Activated T-cell treated with anti-CD3 and anti-CD28 coated beads, Interleukin-2, amount 50 U/mL, for 24 hours (primary cell): ENCODE measurements at places on chromosomes 4 and X.

DNA sequence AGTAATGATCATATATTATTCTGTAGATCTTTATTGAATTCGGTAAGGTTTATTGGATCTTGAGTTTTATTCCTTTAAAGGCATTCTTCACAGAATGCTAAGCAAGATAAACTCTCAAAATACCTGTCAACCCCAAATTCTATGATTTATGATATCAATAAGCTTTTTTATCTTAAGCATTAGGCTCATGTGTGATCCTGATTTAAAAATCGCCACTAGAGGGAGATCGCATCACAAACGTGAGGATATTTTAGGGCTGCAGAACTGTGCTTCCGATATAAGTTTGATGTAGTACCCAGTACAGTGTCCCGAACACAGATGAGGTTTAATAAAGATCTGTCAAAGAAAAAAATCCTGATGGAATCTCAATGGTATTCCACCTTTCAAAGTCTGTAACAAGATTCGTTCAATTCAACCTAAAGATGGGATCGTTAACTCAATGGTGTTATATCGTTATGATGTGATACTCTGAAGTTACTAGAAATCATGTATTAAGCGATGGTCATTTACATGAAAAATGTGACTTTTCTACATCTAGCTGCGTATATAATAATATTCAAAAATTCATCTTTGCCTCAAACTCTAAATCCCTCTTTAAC lies 169.0 kb downstream of the CORIN start:
- no peak for DNase-seq

DNA sequence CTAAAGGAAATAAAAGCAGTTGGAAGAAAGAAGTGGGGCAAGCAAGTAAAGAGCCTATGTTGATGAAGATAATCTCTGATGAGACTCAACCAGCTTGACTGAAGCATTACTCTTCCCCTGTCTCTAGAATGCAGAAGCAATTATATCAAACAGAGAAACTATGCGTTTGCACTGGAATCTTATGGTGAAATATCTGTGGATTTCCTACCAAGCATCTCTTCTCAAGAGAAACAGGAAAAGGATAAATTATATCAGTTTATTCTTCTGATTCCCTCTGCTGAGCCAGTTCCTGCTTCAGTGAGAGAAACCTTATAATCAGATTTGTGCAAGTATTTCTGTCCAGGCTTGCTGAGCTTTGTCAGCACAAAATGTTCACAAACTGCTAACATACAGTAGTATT lies 316.7 kb upstream of the SLC7A11 start:
- DNase-seq = no peak

DNA sequence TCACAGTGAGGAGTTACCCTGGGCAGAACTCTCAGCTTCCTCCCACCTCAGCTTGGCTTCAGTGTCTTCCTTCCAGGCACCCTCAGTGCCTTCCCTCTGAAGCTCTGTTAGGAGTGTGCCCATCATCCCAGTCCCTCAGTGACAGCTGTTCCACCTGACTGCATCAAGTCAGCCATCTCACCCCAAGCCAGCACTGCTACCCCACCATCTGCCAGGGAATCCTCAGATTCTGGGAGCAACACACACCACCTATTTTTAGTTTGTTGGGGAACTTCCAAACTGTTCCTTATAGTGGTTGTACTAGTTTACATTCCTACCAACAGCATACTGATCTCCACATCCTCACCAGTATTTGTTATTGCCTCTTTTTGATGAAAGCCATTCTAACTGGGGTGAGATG lies 182.9 kb downstream of the RELL1 start:
- no peak for DNase-seq

DNA sequence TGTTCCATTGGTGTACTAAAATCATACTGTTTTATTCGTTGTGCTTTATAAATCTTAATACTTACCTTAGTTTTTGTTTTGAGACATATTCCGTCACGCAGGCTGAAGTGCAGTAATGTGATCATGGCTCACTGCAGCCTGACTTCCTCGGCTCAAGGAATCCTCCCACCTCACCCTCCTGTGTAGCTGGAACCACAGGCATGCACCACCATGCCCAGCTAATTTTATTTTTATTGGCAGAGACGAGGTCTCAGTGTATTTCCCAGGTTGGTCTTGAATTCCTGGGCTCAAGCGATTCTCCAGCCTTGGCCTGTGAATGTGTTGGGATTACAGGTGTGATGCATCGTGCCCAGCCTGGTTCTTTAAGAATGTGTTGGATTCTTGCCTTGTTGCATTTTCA lies 24.4 kb upstream of the DCK start:
- no peak for DNase-seq

GRCh38 chrX:21723814-21724213 lies 34.1 kb downstream of the SMPX start:
- no peak for DNase-seq

DNA sequence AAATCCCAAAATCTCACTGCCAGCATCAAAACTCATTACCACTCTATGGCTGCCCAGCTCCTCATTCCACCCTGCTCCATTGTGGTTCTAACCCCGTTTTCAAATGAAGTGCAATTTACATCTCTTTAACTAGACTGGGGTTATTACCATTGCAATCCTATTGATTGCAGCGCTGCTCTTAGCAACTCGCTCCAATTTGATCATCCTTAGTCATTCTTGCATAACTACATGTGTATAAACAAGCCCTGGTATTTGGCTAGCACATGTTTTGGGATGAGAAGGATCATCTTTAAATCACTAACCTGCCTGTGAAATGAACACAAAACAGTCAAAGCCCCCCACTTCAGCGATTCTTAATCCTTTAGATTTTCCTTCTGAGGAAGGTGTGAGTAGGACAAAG lies 340.1 kb upstream of the PPARGC1A start:
- DNase-seq = no peak

GRCh38 chr4:167550021-167550420 lies 315.7 kb upstream of the SPOCK3 start:
- DNase-seq = no peak

- no peak for DNase-seq
These were observed 3.0 kb downstream of the PLXNB3 start for GRCh38 chrX:153766871-153767673.

DNA sequence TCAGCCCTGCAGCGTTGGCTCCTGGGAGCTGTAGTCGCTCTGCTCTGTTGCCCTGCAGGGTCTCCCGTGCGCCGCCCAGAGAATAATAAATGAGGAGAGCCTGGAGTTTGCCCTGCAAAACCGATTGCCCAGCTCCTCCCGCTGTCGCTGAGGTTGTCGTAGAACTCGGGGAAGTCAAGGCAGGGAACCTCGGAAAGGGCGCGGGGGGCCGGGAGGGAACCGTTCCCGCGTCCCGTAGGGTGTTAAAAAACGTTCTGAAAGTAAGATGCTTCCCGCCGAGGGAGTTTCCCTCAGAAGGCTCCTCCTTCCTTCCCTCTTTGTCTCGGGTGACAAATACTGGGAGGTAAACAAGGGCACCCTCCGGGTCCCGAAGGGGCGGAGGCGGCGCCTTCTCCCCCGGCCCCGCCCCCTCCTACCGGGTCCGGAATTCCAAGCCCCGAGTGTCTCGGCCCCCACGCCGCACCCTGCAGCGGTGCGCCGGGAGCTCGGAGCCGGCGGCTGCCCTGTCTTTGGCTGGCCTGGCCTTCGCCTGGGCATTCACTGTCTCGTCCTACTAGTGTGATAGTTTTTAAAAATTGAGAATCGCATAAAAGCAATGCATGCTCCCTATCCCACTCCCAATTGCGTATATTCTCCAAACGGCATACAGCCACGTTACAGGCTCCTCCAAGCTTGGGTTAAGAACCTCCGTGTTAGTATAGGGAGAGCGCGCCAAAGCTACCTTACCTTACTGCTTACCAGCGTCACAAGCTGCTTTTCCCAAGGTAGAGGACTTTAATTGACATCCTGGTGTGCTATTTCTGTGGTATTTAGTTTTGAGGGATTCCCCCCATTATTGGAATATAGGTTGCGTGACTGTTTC lies 964 bp upstream of the HMGB2 start:
- DNase-seq = no peak

- DNase-seq = no peak
These were observed 70.1 kb downstream of the BMP2K start for GRCh38 chr4:78846258-78846657.

GRCh38 chrX:23134136-23134535 lies 134.4 kb downstream of the DDX53 start:
- DNase-seq = no peak

DNA sequence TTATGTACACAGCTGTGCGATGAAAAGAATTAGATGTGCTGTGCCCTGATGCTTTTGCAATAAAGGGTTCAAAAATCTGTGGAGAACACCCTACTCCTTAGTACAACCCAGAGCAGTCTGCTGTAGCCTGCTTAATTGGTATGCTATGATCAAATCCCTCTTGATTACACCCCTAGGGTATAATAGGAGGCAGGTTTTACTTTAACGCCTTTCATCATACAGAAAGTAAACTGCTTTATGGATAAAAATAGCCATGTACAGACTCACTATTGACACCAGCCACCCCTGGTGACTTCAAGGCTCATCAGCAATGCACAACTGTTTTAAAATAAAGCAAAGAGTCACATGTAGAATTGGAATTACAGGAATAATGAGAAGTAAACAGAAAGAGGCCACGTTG lies 315.3 kb downstream of the DMD start:
- no peak for DNase-seq

DNA sequence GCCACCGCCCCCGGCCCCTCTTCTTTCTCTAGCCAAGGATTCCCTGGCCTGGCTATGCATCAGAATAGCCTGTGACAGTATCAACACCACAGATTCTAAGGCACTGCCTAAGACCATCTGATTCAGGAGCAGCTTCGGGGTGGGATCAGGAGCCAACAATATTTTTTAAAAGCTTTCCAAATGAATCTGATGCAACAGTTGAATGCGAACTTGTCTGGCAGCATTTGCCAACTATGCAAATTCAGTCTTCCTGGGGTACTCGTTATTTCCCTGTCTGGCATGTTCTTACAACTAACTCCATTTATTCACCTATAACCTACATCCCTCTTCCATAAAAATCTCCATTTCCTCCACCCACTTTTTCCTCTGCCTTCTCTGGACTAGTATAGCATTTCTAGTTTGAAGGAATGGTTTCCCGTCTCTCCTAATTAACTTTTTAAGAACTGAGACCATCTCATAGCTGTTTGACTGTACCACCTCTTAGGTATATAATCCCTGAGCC lies 36.2 kb upstream of the UGDH start:
- no peak for DNase-seq

DNA sequence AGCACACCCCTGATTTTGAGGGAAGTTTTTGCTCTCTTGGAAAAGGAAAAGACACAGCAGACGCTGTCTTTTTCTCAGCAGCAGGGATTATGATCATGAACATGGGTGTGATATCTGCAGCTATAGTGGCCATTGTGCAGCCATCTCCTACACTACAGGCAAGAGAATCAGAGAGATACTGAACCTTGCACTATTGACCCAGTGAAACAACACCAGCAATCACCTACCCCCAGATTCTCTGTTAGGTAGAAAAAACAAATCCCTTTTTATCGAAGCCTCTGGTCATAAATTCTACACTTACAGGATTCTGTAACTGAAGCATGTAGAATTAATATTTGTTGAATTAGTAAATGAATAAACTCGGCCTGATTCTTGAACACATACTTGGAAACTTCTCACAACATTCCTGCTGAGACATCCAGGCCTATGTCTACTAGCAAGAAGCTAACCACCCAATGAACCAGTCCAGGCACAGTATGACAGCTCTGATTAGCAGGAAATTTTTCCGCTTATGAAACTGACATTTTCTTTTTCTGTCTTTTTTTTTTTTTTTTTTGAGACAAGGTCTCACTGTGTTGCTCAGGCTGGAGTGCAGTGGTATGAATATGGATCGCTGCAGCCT lies 5.0 kb upstream of the AFAP1 start:
- no peak for DNase-seq

DNA sequence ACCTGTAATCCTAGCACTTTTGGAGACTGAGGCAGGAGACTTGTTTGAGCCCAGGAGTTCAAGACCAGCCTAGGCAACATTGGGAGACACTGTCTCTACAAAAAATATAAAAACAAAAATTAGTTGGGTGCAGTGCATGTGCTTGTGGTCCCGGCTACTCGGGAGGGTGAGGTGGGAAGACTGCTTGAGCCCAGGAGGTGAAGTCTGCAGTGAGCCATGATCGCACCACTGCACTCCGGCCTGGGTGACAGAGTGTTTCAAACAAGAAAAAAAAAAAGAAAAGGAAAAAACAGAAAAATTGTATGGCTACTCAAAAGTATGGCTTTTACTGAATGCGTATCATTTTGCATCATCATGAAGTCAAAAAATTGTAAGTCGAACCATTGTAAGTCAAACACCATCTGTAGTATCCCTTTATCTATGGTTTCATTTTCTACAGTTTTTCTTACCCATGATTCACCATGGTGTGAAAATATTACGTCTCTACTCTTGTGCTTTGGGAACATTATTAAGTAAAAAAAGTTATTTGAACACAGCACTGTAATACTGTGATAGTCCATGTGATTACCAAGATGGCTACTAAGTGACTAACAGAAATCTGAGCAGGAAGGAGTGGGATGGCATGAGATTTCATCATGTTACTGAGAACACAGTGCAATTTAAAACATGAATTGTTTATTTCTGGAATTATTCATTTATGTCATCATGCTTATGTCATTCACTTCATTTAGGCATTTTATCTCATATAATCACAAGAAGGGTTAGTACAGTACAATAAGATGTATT lies 26.5 kb upstream of the MANBA start:
- DNase-seq = no peak
